Stimulated activated naive CD4-positive, alpha-beta T cell treated with Interleukin-2 at 50 U/mL for 16 hours (primary cell): ENCODE measurements at places on chromosomes 5 and 9.

DNA sequence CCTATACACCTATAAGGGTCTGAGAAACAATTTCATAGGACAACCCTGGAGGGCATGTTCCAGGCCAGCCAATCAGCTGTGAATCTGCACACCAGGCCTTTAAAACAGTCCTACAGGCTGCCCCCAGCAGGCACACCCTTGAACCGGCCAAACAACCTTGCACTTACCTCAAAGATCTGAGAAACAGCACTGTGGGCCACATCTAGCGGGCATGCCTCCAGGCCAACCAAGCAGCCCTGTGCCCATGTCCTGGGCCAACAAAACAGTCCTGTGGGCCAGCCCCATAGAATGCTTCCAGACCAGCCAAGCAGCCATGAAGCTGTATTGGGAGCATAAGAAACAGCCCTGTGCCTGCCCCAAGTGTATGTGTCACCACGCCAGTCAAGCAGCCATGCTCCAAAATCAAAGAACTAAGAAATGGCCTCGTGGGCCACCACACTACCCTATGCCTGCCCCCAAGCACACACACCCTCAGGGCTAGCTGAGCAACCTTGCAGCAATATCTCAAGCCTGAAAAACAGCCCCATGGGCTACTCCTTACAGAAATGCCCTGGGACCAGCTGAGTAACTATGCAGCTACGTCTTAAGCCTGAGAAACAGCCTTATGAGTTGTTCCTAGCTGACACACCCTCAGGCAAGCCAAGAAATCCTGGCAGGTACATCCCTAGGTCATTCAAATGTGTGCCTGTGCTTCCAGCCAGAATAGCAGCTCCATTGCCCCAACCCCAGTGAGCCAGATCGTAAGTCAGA, 2243.8 kb upstream of the C9orf72 start:
- DNase-seq: no peak

DNA sequence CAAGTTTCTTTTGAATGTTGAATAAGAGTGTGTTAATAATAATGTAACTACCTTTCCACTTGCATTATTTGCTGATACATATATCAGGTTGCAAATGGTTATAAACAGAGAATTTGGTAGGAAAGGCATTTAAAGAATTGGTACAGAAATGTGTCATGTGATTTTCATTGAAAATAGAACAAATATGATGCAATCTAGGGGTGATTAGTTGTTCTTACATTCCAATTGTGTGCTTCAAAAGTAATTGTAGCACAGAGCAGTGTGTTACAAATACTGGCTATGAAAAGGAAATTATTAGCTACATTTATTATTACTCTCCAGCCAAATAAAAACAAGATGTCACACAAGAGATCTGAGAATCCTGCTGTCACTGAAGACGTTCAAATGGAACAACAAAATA, 61.8 kb upstream of the PRDM9 start:
- DNase-seq: no peak

- DNase-seq: no peak
These were observed 417 bp downstream of the GABBR2 start for GRCh38 chr9:98708103-98708932.

GRCh38 chr9:137575364-137575715, 3.4 kb downstream of the DPH7 start:
- no peak for DNase-seq

- DNase-seq: no peak
These were observed 57.6 kb downstream of the JAK2 start for GRCh38 chr9:5042661-5043178.
